AG09309 (cell line): ENCODE measurements at places on chromosomes 4 and X.

- DNase-seq, result no peak
Measured at GRCh38 chr4:3677748-3678070, 88.5 kb upstream of the ADRA2C start.

DNA sequence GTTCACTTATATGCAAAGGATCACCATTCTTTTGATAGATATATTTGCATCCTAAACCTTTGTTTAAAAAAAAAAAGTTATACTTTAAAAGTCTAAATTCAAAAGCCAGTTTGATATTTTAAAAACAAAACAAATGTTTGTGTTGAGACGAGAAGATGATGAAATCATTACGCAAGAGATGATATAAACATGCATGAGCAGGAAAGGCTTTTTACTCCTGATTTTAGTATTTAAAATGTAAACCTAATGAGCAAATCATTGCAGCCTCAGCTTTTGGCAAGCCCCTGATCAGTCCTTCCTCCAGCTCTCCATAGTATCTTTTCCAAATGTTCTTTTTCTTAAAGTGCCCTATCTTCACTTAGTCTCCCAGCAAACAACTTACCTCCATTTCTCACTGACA lies 115.6 kb downstream of the ARAP2 start:
- no peak for DNase-seq

DNA sequence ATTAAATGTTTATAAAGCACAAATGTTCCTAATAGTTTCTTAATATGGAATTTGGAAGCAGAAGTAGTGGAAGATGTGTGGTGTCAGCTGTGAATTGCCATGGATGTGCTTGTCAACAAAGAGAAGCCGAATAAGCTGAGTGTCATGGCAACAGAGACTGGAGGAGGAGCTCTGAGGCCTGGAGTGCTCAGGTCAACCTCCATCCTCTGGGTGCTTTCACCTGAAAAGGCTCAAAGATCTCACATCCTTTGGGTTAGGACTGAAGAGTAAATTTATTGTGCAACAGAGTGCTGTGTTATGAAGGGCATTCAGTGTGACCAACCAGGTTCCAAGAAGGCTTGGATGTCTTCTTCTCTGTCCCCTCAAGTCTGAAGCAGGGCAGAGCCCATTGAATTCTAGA lies 18.7 kb downstream of the SGMS2 start:
- DNase-seq, result no peak

DNA sequence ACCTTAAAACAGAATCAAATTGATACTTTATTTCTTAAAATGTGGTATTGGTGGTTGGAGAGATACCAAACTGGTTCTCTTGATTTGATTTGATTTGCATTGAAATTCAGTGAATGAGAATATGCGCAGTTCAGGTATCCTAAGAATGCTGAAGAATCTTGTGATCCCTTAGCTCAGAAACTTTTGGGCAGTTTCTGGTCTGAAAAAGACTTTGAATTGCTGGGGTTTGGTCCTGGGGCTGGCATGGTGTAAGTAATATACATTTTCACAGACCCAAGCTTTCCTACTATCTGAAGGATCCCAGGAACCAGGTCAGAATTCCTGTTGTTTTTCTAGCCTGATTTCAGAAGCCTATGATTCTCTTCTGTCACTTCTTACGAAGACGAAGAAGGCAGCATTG lies 6.6 kb downstream of the RAB33B start:
- DNase-seq, result no peak

DNA sequence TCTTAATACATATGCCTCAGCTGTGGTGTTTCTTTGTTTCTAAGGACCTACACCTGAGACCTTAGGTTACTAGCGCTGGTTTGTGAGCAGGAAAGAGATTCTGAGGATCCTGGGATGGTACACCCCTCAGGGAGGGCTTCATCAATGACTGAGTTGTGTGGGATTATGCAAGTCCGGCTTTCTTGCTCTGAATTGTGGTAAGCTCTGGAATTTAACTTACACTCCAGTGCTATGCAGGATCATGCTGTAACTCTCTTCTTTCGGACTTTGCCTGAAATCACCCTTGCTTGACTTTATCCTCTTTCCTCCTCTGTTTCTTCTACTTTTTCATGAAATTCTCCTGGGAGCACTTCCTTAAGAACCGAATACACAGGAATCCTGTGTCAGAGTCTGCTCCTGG lies 431.5 kb upstream of the BOD1L1 start:
- peak; percentile 21 for DNase-seq

GRCh38 chr4:110798687-110799086 lies 175.8 kb upstream of the PITX2 start:
- DNase-seq, result no peak

- no peak for DNase-seq
Measured at GRCh38 chr4:8724436-8725070, 132.0 kb downstream of the CPZ start.

GRCh38 chrX:71378732-71379131 lies 12.6 kb downstream of the TAF1 start:
- DNase-seq, result no peak

GRCh38 chr4:176753049-176753448 lies 39.7 kb downstream of the VEGFC start:
- peak; percentile 83 for DNase-seq

- DNase-seq, result no peak
Measured at GRCh38 chr4:184940500-184940899, 77.8 kb upstream of the HELT start.
